ENCODE measurements at places on chromosomes 7 and 10.

GRCh38 chr10:116260599-116260998 is 12.4 kb downstream of the GFRA1 start:
- no peak for DNase-seq

DNA sequence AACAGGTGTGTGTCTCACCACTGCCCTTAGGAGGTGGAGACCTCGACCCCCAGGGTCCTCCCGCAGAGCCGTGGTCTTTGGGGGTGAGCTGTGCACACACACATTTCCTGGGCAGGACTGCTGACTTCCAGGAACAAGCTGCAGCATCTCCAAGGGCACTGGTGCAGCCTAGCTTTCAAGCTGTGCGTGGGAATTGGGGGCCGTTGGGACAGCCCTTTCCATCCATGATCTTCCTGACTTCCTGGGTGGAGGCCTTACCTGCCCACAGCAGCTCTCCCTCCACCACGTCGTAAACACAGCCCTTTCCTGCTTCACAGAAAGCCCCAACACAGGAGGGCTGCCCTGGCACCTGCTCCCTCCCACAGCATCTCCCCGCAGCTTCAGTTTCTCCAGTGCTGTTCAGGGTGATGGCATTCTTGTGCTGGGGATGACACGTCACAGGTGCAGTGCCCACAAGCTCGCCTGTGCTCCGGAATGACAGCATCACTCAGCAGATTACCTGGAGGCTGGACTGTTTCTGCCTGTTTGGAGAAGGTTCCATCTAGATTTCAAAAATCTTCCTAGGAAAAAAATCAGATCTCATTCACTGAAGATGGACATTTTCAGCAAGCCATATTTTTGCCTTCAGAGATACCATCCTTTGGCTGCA is 208.0 kb upstream of the PPP2R2D start:
- no peak for DNase-seq

- no peak for DNase-seq
Measured at GRCh38 chr7:58087536-58088190, 637.7 kb downstream of the ZNF716 start.

DNA sequence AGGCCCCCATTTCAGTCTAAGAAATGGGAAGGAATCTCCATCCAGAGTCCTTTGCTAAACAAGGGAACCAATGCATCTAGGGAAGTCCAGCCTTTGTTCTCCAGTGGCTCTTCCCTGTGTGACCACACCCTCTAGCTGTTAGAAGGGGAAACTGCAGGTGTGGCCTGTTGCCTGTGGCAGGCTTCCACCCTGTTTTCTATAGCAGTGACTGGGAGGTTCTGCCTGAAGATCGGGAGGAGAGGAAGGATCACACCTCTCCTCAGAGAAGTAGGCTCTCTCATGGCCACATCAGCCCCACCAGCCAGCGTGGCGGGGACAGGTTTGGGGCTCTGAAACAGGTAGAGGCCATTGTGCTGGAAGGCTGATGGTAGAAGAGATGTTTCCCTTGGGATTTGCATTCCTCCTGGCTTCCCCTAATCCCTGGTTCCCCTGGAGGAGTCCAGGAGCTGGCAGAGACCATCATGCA is 47.7 kb upstream of the TRIM8 start:
- DNase-seq, result no peak

GRCh38 chr10:126147866-126148587 is 240.2 kb downstream of the ADAM12 start:
- DNase-seq, result no peak

- no peak for DNase-seq
Measured at GRCh38 chr7:20095436-20095835, 121.7 kb downstream of the MACC1 start.

DNA sequence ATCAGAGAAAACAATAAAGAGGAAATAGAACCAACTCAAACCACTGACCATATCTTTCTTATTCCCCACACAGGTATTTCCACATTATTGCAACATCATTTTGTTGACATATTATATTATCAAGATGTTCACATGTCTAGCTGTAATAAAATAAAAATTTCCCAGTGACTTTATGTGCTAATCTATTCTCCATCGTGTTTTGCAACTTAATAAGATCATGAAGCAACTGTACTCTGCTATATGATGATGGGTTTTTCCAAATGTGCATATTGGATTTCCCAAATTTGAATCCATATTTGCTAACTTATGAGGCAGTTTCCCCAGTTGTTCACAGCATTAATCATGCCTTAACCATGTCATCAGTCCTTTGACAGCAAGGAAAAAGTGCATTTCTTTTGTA is 127.8 kb downstream of the ITGB8 start:
- DNase-seq, result no peak

- no peak for DNase-seq
Measured at GRCh38 chr10:52780391-52781155, 8.0 kb upstream of the MBL2 start.

DNA sequence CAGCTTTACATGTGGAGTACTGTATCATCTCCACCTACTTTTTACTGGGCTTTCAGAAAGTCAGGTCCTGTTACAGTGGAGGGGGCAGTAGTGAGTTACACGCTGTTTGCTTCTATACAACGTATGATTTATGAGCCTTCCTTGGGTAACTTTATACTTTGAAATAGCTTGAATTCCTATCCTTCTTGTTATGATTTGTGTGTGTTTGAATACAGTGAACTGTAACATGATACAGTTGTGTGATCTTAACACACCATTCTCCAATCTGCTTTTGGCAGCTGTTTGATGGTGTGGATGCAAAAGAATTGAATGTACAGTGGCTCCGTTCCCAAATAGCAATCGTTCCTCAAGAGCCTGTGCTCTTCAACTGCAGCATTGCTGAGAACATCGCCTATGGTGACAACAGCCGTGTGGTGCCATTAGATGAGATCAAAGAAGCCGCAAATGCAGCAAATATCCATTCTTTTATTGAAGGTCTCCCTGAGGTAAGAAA is 41.7 kb downstream of the SP8 start:
- no peak for DNase-seq

GRCh38 chr10:30415593-30415992 is 18.4 kb upstream of the MAP3K8 start:
- no peak for DNase-seq

- no peak for DNase-seq
Measured at GRCh38 chr10:53749439-53749838, 976.9 kb upstream of the MBL2 start.

DNA sequence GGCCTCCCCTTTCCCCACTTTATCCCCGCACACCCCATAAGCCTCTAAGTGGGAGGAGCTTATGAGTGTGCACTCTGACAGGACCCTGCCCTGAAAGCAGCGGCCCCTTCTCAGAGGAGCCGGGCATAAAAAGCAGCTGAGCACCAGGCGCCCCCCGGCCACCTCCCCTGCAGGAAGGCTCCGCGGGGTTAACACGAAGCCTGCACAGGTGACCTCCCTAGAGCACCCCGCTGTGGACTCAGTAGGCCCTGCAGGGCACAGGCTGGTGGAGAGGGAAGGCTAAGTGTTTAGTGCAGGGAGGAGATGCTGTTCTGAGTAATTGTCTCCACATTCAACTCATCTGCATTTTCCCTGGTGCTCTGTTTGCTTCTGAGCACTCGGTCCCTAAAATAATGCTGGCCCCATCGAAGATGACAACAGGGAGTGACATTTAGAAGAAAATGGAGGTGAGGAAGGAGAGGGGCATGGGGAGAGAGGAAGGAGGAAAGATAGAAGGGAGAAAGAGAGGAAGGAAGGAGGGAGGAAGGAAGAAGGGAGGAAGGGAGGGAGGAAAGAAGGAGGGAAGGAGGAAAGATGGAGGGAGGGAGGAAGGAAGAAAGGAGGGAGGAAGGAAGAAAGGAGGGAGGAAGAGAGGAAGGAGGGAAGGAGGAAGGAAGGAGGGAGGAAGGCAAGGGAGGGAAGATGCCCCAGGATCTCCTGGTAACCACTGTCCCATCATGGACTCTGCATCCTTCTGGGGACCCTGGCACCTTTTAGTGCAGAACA is 25.4 kb upstream of the CNPY1 start:
- no peak for DNase-seq

DNA sequence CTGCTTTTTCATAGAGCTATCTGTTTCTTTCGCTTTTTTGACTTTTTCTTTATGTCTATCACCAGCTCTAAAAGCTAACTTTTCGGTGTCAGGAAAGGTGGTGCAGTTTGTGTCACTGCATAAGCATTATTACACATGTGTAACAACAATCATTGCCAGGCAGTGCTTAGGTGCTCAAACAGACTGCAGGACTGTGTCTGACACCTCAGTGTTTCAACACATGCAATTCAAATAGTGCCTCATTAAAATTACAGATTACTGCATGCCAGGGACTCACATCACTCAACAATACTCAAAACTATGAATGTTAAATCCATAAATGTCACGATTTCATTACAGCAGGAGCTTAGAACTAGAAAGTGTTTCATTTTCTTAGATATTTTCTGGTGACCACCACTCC is 265.3 kb upstream of the SMIM30 start:
- no peak for DNase-seq

GRCh38 chr7:3825491-3825890 is 524.4 kb downstream of the SDK1 start:
- no peak for DNase-seq

DNA sequence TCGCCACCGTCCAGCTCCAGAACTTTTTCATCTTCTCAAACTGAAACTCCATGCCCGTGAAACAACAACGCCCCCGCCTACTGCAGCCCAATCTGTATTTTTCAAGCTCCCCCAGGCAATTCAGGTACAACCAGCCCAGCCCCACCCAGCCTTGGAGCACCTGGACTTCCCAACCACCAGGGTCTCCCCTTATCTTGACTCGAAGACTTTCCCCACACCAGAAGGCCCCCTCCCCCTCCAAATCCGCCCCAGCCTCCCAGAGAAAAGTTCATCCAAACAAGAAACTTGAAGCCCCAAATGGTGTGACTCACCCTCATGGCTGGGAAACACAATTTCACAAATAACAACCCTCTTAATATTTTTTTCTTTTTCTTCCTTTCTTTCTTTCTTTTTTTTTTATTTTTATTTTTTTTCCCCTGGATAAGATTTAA is 10.6 kb downstream of the ZCCHC24 start:
- no peak for DNase-seq

DNA sequence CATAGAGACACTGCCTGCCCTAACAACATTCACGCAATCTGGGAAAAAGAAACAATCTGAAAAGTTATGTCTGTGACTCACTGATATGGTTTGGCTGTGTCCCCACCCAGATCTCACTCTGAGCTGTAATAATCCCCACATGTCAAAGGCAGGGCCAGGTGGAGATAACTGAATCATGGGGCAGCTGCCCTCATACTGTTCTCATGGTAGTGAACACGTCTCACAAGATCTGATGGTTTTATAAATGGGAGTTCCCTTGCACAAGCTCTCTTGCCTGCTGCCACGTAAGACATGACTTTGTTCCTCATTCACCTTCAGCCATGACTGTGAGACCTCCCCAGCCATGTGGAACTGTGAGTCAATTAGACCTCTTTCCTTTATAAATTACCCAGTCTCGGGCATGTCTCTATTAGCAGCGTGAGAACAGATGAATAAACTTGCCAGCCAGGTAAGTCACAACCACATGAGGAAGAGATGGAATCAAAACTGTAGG is 341.5 kb upstream of the AOAH start:
- DNase-seq, result no peak

DNA sequence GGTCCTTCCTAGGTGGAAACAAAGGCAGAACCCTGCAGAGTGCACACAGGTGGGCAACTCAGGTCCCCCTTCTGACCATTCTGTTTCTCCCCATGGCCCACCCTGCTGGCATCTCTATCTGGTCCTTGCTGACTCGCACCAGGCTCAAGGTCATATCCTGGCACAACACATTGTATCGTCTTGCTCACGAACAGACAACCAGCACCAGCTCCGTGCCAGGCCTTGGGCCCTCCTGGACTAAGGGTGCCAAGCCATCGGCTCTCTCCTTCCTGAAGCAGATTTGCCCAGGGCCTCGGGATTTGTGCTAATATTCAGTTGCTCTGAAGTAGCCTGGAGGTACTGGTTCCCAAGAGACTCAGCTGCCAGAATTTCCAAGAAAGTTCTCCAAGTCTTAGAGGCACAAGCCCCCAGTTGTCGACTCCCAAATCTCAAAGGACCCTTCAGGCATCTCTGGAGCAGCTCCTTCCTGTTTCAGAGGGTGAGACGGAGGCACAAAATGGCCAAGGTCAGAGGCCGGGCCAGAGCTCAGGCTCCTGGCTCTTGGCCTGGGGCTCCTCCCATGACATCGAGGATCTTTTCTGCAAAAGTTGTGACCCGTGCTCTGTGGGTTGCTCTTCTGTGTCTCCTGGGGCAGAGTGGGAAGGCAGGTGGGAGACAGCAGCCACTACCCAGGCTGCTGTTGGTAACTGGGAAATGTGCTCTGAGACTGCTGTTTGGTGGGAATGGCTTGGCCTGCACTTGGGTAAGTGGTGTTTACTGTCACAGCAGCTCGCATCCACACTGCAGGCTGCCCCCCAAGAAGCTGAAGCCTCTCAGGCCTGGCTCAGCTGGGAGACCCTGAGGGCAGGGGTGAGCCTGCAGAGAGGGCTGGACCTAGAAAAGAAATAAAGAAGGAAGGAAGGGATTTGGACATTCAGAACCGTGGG is 121.3 kb downstream of the RGS10 start:
- no peak for DNase-seq

- DNase-seq, result no peak
Measured at GRCh38 chr7:100545360-100546128, 6.5 kb downstream of the AGFG2 start.

DNA sequence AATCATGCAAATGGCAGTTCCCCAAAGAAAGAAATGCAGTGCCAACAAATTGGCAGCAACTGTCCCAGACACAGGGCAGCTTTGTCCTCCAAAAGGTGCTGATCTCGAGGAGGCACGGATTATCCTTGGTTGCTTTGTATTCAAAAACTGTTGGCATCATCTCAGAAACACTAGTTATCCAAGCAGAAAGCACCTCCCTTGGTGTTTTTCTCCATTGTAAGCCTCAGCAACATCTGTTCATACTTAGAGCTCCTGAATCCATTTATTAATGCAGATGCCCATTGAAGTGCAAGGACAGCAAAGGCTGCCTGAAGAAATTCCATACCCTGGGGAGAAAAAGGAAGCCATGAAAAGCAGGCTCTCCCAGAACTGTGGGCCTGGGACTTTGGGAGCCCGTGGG is 1.1 kb upstream of the NPS start:
- DNase-seq, result no peak

- no peak for DNase-seq
Measured at GRCh38 chr7:127093340-127093739, 159.4 kb downstream of the GRM8 start.

DNA sequence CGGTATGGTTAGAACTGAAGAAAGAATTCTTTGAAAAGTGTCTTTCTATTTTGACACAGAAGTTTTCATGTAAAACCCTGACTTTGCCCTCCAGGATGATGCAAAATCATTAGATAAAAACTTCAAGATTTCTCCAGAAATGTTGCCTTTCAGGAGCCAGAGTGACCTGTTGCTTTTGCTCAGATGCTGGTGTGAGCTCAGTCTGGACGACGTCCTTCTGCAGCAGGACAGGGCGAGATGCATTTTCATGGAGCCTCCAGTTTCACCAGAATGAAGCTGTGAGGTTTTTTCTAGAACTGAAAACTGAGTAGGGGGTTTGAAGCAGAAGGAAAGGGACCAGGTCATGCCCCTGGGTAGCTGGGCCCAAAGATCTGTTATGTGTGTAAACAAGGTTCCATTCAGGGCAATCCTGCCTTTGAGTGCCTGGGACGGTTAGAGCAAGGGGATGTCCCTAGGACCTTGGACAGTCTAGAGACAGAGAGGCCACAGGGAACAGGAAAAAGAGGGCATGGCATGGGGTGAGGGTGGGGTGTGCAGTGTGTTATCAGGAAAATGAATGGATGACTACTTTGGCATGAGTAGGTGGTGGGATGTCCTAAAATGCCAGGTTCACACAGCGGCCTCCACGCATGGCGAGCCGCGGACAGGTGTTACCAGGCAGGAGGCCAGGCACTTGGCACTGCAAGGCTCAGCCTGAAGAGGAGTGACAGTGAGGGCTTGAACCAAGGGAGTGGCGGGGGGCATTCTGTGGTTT is 356.3 kb downstream of the CXCL12 start:
- DNase-seq, result no peak
